Stimulated activated CD8-positive, alpha-beta memory T cell treated with anti-CD3 and anti-CD28 coated beads, Interleukin-4, amount 100 ng/mL, for 4 hours (primary cell): ENCODE measurements at places on chromosomes 11 and 22.

- DNase-seq, result no peak
These were observed 44.2 kb upstream of the WEE1 start for GRCh38 chr11:9529334-9529650.

GRCh38 chr22:37213941-37214730 lies 1.9 kb upstream of the SSTR3 start:
- DNase-seq, result no peak

GRCh38 chr22:29641042-29641699 lies 37.7 kb downstream of the NF2 start:
- DNase-seq, result no peak

DNA sequence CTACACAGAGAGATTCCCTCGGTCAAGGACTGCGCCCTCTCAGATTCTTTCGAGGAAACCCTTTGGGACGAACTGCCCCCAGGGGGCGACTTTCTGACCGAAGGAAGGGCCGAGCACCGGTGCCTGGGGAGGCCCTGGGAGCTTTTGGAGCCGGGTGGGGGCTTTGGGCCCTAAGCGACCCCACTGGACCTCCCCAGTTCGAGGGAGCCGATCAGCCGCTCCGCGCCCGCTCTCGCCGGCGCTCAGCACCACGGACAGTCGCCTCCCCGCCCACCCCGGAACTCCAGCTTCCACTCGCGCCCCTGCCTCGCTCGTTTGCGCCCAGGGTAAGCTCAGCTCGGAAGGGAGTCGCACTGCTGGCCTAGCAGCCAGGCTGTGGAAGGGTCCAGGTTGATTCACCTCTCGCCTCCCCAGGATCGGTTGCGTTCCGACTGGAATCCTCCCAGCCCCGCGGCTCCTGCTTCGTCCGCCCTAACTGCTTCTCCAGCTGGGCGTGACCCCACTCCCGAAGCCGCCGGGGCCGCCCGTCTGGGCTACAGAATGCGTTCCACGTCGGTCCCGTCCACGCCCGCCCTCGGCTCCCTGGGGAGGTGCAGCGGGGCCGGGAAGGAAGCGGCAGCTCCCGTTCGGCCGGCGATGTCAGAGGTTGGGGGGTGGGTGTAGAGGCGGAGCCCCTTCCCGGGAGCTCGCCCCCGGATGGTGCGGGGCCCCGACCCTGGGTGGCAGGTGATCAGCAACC lies 428 bp downstream of the SCN3B start:
- DNase-seq, result no peak
